ENCODE measurements at places on chromosomes 1 and 21.

- no peak for DNase-seq
Measured at GRCh38 chr1:181091309-181092040, 3.0 kb downstream of the IER5 start.

DNA sequence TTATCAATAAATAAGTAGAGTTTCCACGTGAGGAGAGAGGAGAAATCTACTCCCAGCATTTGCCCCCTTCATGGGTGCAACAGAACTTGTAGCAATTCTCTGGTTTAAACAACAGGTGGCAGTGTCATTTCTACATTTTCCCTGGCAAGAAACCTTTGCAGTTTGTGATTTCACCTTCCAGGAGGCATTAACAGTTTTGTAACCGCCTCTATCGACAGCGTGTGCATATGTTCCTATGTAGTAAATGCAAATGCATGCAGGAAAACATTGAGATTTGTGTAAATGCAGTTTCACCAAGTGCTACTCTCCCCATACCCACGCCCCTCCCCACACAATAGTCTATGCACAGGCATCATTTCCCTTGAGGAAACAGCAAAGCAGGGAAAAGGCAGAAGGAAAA, 494.7 kb downstream of the SMYD3 start:
- DNase-seq, result no peak

DNA sequence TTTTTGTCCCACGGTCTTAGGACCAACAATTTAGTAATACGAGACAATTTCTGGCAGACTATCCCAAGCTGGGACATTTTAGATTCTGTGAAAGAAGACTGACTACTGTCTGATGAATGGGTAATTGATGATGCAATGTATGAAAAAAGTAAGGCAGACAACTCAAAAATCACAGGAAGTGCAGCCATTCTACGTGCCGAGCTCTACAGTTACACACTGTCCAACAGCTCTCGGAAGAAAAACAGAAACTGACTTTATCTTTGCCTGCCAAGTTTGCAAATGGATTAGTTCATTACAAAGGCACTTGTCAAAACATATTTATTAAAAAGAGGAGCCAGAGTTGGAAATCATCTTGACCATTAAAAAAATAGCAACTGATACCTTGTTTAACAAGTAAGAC, 31.3 kb downstream of the ZBTB8B start:
- no peak for DNase-seq

DNA sequence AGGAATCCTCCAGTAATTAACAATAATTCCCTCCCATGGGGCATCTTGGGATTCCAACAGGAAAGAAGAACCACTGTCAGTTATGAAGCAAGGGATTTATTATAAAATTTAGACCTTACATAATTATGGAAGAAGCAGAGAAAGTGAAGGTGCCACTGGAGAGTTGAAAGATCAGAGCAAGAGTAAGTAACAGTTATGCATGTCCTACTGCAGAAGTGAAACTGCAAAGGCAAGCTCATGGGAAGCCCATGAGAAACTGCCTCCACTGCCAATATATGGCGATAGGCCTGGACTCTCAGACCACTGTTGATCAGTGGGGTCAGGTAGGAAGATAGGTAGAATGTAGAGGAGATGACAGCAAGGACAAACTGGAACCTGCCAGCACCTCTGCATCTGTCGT, 123.6 kb upstream of the ZNF648 start:
- DNase-seq, result no peak

DNA sequence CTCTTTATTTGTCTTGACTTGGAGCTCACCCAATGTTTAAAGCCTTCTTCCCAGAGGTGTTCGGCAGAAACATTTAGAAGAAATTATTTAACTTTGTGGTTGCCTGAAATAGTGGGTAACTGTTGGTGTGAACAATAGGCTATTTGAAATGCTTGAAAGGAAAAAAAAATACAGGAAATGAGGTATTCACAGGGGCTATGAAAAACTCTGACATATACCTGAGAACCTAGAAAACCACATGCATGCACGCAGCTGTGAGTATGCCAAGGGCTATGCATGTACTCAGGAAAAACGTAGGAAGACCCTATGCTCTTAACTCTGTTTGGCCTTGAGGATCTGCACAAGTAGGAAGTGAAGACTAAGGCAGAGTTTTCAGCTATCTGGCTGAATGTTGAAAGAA, 16.4 kb upstream of the RNF186 start:
- DNase-seq, result no peak

DNA sequence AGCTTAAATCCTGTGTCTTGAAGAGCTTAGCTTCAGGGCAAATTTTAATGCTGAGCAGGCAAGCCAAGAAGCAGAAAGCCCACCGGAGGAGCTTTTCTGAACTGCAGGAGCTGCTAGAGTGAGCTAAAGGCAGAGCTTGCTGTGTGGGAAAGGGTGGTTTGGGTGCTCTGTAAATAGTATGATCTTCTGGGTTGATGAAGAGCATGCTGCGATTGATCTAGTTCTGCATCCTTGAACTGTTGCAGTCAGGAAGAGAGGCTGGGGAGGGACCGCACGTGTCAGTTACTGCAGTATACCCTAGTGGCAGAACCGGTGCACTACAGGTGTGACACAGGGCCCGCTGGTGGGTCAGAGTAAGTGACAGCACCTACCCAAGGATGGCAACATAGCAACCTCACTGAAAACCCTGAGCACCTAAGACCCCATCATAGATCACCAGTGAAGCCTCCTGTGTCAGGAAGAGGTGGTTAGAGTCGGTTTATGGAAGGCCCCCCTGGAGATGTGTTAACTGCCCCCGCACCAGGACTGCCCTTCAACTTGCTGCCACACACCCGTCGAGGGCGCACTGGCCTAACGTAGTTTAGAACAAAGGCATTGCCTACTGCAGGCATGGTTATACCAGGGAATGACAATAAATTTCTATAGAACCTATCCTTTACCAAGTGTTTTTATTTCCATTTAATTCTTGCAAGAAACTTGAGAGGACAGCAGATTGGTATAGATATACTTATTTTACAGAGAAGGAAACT, 146.0 kb upstream of the KIAA0040 start:
- DNase-seq, result no peak

DNA sequence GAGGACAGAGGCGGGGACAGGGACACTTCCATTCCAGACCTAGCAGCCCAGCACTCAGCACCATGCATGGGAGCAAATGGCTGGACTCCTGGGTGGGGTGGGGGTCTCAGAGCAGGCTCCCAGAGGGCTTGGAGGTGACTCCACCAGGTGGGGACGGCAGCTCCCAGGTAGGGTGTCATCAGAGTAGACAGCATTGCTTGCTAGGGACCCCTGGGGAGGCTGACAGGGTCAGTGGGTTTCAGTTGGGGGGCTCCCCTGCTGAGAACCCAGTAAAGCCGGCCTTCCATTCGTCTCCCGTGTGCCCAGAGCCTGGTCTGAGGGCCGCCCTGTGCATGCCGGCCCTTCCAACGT, 4.8 kb upstream of the GJC2 start:
- DNase-seq, result no peak

DNA sequence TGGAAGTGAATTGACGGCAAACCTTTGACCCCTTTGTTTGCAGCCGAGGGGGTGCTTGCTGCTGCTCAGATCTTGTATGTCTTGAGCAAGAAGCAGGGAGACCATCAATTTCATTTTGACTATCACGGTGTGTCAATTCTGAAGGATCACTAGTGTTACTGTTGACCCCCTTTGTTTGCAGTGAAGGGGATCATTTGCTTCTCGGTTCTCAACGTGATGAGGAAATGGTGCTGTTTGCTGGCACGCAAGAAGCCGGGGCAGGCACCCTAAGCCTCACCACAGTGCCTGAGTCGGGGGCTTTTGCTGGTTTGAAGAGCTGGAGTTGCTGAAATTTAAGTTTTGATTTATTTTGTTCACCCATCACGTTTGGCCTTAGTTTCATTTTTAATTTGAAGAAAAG, 7.5 kb downstream of the RBM15 start:
- no peak for DNase-seq

- DNase-seq, result no peak
Measured at GRCh38 chr1:30272277-30273020, 450.9 kb downstream of the MATN1 start.

DNA sequence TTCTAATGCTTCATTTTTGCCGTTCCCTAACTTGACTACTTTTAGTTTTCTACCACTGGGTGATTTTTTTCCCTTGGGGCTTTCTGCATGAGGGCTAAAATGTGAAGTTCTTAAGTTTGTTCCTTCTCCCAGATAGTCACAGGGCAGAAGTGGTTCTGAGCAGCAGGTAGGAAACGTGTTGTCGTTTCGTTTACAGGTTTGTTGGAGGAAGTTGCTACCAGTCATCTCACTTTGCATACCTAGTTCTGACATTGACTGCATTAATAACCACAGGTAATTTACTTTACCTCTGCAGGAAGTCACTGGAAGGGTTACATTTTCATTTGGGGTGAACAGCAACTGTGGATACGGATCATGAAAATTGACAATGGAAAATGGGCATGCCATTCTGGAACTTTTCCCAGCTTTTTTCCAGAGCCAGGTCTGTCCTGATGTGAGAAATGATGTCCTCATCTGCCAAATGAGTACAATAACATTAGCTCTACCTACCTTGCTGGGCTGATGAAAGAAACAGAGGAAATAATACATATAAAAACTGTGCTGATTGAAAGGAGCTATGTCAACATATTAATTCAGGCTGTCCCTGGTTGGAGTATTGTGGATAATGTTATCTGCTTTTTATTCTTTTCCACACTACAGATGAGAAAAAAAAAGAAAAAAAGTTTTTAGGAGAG, 94.2 kb downstream of the DISC1 start:
- DNase-seq, result no peak

DNA sequence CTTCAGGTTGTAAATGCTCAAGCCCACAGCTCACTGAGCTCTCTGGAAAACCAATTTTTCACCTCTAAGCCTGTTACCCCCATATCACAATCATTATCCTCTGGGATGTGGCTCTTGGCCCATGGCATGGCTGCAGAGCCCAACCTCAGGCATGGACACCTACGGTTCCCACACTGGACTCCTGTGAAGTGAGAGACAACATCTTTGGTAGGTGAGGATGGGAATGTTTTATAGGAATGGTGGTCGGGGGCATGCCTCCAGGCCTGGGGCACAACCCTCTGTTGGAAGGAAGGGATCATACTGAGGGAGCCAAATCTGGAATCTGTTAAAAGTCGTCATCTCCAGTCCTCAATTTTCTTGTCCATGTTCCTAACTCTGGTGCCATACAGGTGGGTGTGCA, 179.1 kb downstream of the FOXD2 start:
- DNase-seq, result no peak

GRCh38 chr1:156033011-156033410, 12.3 kb upstream of the SSR2 start:
- no peak for DNase-seq

DNA sequence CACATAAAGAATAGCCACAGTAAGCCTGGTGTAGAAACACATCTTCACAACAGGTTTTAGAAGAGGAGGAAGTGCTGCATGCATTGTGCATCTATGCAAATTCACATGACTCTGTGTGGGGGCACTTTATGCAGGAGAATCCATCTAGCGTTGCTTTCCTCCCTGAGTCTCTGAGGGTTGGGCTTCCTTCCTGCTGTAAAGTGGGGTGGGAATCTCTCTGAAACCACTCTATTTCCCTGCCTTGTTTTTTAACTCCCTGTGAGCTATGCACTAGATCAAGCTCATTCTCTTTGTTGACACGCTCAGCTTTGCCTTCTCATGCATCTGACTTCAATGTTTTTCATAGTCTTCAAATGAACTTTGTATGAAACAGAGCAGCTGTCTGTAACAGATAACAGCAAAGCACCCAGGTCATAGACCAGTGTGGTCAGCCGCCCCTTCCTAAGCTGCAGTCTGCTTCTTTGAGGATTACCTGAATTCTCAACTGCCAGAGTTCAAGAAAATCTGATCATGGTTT, 102.7 kb upstream of the DPH5 start:
- no peak for DNase-seq

GRCh38 chr1:8247811-8248436, 70.0 kb upstream of the SLC45A1 start:
- DNase-seq, result no peak

DNA sequence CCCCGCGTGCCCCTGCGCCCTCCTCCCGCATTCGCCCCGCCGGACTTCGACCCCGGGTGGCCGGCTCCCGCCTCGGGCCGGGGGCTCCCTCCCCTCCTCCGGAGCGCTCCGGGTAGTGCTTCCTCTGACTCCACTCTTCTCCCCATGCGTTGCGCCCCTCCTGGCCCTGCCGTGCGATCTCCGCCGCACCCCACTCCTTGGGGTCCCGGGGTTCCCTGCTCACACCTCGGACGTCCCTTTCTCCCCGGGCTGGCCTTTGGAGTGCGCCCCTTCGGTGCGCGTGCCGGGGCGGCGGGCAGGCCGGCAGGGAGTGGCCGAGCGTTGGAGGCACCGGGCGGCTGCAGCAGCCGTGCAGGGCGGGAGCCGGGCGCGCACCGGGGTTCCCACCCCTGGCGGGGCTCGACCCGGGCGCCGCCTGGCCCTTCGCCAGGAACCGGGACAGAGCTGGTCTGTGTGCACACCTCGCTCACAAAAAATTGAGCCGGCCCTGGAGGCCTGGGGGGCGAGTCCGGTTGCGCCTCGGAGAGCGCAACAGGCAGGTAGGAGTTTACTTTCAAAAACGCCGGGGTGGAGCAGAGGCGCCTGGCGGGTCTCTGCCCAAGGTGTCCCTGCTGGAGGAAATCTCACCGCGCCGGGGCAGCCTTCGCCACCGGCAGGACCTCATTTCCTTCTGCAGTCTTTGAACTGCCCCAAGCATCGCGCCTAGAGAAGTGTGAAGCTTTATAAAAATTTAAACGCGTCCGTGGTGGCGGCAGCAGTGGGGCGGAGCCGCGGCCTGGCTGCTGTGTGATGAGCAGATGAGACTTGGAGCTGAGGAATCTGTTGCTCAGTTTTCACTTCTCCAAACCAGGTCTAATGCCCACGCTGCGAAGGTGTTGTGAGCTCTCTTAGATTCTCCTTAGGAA, 650 bp downstream of the VANGL1 start:
- no peak for DNase-seq

- DNase-seq, result no peak
Measured at GRCh38 chr1:166272851-166273250, 106.0 kb upstream of the FAM78B start.

DNA sequence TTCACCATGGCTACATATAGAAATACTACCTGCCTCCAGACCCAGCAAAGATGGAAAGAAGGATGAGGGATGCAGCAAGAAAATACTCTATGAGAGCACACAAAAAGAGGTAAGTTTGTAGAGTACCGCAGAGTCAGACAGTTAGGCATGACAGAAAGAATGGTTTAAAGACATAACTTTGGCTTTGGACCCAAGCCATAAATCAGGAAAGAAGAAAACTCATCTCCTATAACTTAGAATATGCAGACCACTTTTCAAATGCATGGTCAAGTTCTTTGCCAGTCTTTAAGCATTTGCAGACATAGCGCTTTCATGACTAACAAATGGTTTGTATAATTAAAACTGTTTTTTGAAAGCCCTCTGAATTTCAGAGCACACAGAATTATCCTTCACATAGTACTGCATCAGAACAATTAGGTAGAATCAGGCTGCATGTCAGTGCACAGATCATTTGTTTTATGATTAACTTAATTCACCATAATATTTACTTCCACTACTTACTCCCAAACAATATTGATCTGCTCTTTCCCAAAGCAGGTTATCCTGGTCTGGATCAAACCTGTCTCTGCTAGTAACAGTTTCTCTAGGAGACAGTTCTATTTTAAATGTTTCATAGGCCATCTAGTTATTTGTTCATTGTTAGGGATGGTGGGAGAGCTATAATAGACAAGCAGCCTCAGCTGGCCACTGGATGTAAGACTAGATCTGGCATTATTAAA, 280.7 kb upstream of the NR5A2 start:
- DNase-seq, result no peak
